ENCODE measurements at places on chromosomes 6 and 20.

DNA sequence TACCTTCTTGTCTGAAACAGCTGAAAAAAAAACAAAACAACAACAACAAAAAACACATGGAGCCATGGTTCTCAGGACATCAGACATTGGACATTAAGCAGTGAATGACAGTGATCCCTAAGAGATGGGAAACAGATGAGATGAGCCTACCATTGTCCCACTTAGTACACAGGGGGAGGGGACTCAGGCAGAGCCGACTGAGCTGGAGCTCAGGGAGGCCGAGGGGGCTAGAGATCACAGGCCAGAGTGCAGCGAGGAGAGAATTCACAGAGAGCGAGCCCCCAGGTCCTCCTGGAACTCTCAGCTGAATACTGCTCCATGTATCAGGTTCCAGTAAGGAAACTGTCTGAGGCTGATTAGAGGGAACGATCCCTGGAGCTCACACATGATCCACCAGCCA, 134.6 kb downstream of the GRM4 start:
- DNase-seq = no peak

- no peak for DNase-seq
These were observed 886.7 kb downstream of the TBC1D32 start for GRCh38 chr6:120447605-120448004.

DNA sequence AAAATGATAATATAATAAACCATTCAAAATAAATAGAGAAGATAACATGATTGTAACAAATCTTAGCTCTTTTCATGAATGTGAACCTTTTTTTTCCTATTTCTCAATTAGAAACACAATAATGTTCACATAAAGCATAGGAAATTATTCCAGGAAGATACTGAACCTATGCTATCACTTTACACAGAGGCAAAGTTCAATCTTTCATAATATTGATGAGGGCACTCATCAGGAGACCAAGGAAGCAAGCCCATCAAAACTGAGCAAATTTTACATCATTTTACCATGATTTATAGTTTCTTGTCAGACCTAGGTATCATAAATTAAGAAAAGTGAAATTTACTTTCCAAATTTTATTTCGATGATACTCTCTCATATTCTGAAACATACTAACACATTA, 938.5 kb downstream of the TBC1D32 start:
- DNase-seq = no peak

DNA sequence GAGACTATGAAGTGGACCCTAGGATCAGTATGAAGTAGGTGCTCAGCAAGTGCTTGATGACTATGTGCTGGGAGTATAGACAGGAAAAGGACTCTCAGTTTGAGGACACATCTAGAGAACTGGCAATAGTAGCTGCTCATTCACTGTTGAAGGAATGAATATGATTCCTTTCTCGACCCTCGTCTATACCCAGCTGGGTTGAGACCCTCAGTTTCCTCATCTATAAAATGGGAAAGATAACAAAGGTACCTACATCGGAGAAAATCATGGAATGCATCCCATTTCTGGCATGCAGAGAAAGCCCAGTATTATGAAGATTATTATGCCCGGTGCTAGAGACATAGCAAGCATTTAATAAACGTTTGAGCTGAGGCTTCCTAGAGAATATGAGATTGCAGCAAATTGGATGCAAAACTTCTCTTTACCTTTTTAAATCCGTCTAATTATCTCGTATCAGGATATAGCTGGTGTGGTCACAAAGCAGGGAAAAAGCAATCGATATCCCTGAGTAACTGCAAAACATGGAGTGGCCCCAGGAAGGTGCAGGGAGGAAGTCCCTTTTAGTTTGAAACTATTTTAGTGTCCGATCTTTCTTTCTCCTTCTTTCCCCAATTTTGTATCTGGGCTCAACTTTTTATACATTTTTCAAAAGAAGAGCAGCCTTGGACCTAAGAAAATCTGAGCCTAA, 2.8 kb upstream of the PCK1 start:
- no peak for DNase-seq

DNA sequence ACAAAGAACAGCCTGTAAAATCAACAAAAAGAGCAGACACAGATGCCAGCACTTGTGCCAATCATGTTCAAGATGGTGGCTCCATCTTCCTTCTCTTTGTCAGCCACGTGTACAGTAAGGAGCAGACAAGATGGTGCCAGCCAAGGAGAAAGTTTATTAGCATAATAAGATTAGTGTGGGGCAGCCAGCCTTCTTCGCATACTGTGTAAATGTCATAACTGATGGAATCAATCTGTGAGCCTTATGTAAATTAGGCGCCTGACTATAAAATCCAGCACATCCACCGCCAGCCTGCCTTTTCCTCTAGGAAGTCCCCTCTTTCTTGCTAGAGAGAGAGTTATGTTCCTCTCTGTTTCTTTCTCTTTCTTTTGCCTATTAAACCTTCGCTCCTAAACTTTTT, 99.7 kb upstream of the RALGAPA2 start:
- no peak for DNase-seq

GRCh38 chr6:123306334-123306733, 310.3 kb downstream of the CLVS2 start:
- no peak for DNase-seq

GRCh38 chr6:143322386-143322785, 128.1 kb downstream of the ADAT2 start:
- no peak for DNase-seq

GRCh38 chr6:31971279-31971992, 502 bp downstream of the DXO start:
- no peak for DNase-seq

DNA sequence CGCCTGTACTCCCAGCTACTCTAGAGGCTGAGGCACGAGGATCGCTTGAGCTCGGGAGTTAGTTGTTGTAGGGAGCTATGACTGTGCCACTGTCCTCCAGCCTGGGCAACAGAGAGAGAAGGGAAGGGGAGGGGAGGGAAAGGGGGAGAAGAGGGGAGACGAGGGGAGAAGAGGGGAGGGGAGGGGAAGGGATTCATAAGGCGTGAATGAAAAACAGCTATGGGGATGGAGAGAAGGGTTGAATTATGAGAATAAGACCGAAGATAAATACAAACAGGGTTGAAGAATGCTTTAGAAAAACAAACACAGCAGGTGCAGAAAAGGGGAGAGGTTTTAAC, 106.0 kb downstream of the TRIM27 start:
- no peak for DNase-seq

DNA sequence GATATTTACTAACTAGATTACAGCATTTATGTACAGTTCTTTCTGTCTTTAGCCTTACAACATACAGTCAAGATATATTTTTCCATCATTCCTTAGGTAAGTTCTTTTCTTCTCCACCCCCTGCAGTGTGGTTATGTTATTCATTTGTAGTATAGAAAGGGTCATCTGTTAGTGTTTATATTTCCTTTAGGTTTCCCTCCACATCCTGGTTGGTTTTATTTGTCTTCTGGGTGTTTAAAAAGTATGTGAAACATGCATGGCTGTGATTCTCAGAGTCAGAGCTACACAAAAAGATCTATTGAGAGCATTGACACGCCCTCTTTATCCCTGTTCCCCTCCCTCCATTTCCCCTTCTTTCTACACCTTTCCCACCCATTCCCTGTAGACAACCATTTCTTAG, 20.1 kb downstream of the DHX35 start:
- DNase-seq = no peak

- no peak for DNase-seq
These were observed 242.7 kb upstream of the PDE10A start for GRCh38 chr6:165905744-165906143.

GRCh38 chr6:6169141-6169540, 151.3 kb downstream of the F13A1 start:
- DNase-seq = no peak

All from activated T-helper 1 cell treated with Interleukin-2 at 50 U/mL for 16 hours (primary cell).